ENCODE measurements at places on chromosomes 6 and 20.
A peak's percentile ranks its signal among the peaks of the same experiment; 100 is the strongest.

- DNase-seq, result no peak
Observed at GRCh38 chr20:58136149-58136484, 92.3 kb downstream of the ANKRD60 start.

DNA sequence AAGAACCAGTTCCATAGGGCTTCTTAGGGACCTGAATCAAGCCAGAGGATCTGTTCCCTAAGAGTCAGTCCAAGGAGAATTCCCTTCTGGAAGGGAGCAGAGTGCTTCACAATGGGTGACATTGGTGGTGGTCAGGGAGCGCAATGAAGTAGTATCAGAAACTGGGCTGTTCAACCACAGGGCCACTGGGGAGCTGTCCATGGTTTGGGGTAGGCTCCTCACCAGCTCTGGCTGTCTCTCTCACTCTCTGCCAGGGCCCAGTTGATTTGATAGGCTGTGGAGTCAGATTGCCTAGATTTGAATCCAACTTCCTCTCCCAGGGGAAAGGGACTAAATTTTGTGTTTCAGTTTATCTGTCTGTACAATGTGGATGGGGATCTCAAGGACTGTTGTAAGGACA is 36.7 kb upstream of the CHD6 start:
- no peak for DNase-seq

DNA sequence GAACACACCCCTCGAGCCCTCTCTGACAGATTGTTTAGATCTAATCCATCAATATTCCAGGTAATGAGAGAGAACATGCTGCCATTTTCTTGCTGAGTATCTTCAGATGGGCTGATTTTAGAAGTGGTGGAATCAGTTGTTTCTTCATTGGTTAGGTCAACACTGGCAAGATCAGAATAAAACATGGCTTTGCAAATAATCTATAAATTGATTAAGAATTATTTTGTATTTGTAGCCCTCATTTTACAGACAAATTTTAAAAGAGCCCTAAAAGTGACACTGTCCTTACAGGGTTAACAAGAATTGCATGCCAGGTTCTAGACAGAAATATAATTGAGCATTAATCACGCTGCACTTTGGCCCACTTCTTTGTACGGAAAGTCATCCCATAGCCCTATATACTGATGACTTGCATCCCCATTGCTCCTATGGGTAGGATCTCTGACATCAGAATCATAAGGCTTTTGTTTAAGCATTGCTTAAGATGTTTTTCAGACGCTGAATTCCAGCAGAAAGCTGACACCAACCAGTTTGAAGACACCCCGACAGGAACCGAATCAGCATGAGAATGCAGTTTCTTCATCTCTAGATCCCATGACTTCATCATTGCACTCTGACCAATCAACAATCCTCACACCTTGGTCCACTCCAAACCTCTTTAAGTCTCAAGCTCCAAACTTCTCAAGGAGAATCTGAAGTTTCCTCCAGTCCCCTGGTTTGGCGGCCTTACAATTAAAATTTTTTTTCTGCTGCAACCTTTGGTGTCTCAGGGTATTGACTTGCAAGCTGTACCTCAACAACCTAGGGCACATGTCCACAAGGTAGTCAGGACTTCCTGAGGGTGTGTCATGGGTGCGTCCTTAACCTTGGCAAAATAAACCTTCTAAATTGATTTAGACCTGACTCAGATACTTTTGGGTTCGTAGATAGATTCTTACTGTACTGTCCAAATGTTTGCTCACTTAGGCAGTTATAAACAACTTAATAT is 7.8 kb downstream of the TDP2 start:
- DNase-seq, result peak; percentile 36

GRCh38 chr20:5859608-5860007 is 90.7 kb downstream of the TRMT6 start:
- peak; percentile 27 for DNase-seq

Measured in HT1080 (cell line).